Neural progenitor cell (in vitro differentiated cells): ENCODE measurements at places on chromosomes 16 and 17. TPM values are rescaled to one million over a fixed set of nuclear protein-coding genes. Genes with fewer than 3 reads are reported as not detected.

Gene ERI2
- 46.9 and 56.4 TPM in 2 replicates for total RNA-seq

- DNase-seq, result no peak
Measured at GRCh38 chr17:21357281-21357680, 18.9 kb upstream of the KCNJ12 start.

DNA sequence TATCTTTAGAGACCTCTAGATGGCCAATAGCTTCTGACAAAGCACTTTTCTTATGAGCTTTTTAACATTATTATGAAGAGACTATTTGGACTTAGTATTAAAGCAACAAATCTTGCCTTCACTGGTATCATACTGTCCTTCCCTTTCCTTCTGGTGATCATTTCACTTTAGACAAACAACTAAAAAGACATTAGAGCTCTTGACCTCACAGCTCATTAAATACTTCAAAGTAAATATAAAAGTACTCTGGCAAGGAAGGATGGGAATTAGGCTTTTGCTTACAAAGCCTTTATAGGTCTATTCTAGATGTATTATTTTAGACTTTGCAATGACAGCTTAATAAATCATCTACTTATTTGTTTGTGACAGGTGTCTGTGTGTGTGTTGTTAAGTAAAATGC is 11.1 kb downstream of the STXBP4 start:
- no peak for DNase-seq

DNA sequence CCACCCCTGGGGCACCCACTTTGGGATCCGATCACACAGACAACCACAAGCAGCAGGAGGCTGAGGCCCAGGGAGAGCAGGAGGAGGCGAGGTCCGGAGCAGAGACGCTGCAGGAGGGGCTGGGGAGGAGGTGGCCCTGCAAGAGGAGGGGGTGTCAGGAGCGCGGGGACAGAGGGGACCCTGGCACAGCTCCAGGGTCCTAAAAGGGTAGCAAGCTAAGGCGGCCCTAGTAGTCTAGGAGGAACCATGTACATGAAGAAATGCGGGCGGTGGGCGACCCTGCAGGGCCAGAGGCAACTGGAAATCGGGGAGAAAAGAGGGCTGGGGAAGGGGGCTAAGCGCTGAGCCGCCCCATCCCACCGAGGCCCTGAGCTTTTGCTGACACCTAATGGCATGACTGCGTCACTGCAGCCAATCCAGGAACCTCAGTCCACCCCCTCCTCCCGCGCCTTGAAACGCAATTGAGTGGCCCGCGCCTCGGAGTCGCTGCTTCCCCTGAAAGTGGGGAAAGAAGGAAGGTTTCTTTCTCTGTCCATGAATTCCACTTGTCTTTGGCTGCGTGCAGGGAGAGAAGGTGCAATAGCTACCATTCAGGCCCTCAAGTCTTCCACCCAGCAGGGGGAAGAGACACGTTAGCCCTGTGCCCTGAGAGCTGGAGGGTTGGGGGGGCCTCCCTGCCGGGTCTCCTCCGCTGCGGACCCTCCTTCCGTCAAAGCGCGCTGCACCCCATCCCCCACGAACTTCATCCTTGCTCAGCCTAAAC is 1.8 kb downstream of the ASGR1 start:
- DNase-seq, result peak; percentile 92

Gene MYO15A
- 1.2 and 5.4 TPM in 2 replicates for total RNA-seq

DNA sequence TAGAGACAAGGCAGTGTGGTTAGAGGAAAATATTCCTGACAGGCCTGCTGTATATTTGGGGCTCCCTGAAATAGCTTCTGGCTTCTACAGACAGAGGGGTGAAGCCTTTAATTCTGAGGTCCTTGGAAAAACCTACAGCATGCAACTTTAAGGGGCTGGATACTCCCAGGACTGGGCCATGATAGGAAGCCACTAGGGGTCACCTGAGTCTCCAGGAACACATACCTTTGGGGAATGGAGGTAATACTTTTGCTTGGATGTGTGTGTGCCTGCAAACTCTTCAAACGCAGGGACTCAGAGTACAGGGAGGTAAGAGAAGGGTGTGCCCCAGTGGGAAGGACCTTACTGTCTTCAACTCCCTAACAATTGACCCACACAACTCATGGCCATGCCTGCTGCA is 4.1 kb downstream of the ASIC2 start:
- no peak for DNase-seq

Gene DNAI2
- total RNA-seq, result not detected in 2 replicates

Gene CIBAR2
- 0.43 TPM in 1 of 2 replicates, not detected in the other for total RNA-seq

GRCh38 chr17:75163074-75163473 is 8.8 kb upstream of the JPT1 start:
- no peak for DNase-seq

Gene CCL1
- total RNA-seq, result not detected in 2 replicates
